Lung microvascular endothelial cell (primary cell): ENCODE measurements at places on chromosomes 12 and 14. TPM values are rescaled to one million over a fixed set of nuclear protein-coding genes. Genes with fewer than 3 reads are reported as not detected.

The ABHD12B gene
- total RNA-seq: not detected in 2 replicates

The SMIM41 gene
- total RNA-seq: under 0.01 TPM in 1 of 2 replicates, not detected in the other

The TSPAN9 gene
- 74.1 and 83.7 TPM in 2 replicates for total RNA-seq

The CLEC4D gene
- total RNA-seq: not detected in 2 replicates

The GPR137C gene
- 0.44 and 0.79 TPM in 2 replicates for total RNA-seq

The CLEC4A gene
- not detected in 2 replicates for total RNA-seq

The E2F7 gene
- total RNA-seq: 2.8 and 7.0 TPM in 2 replicates

The FAM186B gene
- under 0.01 and 0.22 TPM in 2 replicates for total RNA-seq

The APOF gene
- total RNA-seq: not detected in 2 replicates

The B3GNT4 gene
- under 0.01 and 0.20 TPM in 2 replicates for total RNA-seq

The TAS2R30 gene
- total RNA-seq: 1.1 and 2.2 TPM in 2 replicates

The IL31 gene
- not detected in 2 replicates for total RNA-seq

The ANO4 gene
- total RNA-seq: 0.99 and 1.3 TPM in 2 replicates

The EML5 gene
- under 0.01 TPM in 2 replicates for total RNA-seq

The HPD gene
- total RNA-seq: not detected in 2 replicates

The TAS2R7 gene
- not detected in 2 replicates for total RNA-seq
